CD4-positive, alpha-beta T cell treated with Interleukin-12 subunit alpha and Interleukin-12 subunit beta, for 1 hour (primary cell): ENCODE measurements at places on chromosomes 5 and 9.

DNA sequence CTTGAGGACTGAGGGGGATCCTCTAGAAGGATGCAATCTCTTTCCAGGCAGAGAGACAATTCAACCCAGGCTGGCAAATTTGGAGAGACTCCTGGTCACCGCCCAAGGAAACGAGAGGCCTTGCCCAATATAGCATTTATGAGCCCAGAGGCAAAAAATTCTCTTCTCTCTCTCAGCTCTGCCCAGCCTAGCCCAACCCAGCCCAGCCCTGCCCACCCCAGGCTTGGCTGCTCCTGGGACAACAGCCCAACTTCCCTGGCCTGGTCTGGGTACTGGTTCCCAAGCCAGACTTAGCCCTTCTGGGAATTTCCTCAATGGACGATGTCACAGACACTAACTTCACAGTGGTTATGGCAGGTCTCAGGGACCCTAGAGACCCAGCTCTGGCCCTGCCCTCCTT is 116.5 kb downstream of the PSD2 start:
- no peak for DNase-seq

GRCh38 chr5:177988989-177989625 is 6.9 kb downstream of the PROP1 start:
- DNase-seq: no peak

- no peak for DNase-seq
Observed at GRCh38 chr5:173443971-173444370, 115.8 kb upstream of the STC2 start.

GRCh38 chr5:159800131-159800840 is 116.0 kb upstream of the ADRA1B start:
- no peak for DNase-seq

DNA sequence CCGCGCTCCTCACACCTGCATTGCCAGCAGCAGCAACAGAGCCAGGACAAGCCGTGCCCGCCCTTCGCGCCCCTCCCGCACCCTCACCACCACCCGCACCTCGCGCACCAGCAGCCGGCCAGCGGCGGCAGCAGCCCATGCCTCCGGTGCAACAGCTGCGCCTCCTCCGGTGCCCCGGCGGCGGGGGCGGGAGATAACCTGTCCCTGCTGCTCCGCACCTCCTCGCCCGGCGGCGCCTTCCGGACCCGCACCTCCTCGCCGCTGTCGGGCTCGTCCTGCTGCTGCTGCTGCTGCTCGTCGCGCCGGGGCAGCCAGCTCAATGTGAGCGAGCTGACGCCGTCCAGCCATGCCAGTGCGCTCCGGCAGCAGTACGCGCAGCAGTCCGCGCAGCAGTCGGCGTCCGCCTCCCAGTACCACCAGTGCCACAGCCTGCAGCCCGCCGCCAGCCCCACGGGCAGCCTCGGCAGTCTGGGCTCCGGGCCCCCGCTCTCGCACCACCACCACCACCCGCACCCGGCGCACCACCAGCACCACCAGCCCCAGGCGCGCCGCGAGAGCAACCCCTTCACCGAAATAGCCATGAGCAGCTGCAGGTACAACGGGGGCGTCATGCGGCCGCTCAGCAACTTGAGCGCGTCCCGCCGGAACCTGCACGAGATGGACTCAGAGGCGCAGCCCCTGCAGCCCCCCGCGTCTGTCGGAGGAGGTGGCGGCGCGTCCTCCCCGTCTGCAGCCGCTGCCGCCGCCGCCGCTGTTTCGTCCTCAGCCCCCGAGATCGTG is 517 bp downstream of the KCNN2 start:
- DNase-seq: no peak

DNA sequence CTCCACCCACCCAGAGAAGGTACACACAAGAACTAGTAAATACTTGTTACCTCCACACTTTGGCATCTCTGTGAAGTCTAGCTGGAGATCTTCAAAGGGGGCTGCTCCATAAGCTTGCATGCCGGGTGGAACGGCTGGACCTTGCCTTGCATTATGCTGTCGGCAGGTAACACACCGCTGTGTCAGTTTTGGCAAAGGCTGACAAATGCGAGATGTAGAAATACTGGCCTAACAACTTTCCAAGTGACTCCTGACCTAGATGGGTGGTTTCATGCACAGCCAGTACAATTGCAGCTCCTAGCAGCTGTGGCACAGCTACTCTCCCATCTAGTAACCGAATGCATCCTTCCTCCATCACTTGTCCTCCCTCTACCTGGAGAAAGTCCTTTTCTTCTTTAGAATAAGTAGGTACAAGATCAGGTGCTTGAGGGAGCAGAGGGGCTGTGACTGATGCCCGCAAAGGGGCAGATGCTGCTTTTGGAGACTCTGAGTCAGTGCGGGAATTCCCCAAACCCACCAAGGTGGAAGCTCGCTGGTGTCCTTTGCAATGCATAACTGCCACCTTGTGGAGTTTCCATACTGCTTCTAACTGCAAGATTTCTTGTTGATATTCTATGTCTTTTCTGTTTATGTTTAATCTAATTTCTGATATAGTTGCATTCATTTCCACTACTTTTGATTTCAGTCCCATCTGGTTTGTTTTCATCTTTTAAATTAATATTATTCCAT is 78.4 kb downstream of the TMEM161B start:
- DNase-seq: no peak

DNA sequence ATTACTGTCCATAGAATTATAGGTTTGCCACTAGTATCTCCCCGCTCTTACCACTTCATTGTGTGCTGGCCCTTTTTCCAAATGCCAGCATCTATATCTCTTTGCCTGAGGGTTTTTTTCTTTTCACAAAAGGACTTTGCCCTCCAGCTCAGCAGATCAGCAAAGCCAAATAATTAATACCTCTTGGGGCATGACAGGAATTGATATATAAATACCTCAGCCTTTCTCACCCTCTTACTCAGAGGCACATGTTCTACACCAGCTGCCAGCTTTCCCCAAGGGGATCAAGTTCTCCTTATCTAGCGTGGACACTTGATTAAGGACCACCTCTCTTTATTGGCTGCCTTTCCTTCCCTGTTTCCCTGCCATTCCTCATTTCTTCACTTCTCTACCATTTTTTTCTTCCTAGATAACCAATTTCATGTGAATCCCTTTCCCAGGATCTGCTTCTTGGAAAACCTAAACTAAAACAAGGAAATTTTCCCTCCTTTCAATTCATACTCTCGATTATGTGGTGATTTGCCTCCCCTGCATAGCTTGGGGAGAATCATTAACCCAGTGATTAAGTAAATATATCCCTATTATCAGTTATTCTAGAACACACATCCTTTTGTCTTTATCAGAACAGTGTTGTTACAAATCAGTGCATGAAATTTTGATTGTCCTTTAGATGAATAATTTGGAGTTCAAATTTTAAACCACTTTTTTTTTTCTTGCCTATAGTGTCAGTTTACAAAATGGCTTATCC is 6.9 kb upstream of the NUDT12 start:
- no peak for DNase-seq

DNA sequence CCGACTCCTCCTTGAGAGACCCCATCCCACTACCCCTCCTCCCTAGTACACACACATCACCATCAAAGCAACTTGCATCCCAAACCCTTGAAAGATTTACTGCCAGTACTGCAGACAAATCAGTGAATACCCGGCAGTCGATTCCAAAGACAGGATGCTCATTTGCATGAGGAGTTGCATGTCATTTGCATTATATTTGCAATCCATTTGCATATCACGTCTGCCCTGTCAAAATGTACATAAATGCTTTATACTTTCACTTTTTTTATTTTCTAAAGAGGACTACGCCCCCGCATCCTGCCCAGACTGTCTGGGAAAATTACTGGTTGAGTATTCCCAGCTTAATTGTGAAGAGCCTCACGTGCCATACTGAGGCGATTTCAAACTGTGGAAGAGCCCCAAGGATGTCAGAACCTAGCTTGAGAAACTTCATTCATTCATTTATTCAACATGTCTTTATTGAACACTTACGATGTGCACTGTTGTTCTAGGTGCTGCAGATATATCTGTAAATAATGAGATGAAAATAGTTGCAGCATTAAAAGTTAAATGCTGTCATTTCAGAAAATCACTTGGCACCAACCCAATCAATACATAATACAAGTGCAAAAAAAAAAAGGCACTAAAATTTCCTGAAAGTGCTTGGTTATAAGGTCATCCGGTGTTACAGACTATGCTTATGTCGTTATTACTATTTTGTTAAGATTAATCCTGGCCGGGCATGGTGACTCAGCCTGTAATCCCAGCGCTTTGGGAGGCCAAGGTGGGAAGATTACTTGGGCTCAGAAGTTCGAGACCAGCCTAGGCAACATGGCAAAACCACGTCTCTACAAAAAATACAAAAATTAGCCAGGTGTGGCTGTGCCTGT is 17.2 kb upstream of the SIL1 start:
- DNase-seq: no peak

- no peak for DNase-seq
Observed at GRCh38 chr5:152689250-152689711, 284.2 kb upstream of the NMUR2 start.

- DNase-seq: no peak
Observed at GRCh38 chr9:120362446-120362845, 217.5 kb downstream of the CDK5RAP2 start.

DNA sequence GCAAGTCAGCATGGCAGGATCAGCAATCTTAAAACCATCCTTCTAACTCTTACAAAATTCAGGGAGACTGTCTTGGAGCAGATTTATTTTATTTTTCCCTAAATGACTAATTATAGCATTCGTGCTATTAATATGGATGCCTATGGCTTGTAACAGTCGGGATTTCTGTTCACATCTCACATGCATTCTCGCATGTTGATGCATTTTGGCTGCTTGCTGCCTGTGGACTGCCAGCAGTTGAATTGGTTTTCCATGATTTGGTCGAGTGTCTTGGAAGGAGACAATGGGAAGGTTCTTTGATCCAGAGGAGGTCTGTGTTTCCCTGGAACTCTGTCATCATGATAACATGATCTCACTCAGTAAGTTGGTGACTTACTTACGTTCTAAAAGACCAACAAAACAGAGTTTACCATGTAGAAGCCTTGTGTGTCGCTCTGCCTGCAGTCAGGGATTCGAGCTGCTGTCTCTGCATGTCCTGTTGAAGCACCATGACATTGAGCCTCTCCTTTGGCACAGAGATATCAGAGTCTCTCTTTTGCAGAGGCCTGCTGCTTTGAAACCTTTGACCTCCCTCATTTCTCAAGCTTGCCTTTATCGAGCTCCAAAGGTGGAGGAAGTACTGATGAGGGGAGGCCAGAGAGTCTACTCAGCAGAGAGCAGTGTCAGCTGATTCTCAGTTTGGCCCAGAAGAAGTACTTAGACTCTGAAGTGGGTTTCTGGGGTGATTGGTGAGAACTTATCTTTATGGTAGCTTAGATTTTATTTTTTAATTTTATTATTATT is 82.4 kb downstream of the ARHGAP26 start:
- no peak for DNase-seq

DNA sequence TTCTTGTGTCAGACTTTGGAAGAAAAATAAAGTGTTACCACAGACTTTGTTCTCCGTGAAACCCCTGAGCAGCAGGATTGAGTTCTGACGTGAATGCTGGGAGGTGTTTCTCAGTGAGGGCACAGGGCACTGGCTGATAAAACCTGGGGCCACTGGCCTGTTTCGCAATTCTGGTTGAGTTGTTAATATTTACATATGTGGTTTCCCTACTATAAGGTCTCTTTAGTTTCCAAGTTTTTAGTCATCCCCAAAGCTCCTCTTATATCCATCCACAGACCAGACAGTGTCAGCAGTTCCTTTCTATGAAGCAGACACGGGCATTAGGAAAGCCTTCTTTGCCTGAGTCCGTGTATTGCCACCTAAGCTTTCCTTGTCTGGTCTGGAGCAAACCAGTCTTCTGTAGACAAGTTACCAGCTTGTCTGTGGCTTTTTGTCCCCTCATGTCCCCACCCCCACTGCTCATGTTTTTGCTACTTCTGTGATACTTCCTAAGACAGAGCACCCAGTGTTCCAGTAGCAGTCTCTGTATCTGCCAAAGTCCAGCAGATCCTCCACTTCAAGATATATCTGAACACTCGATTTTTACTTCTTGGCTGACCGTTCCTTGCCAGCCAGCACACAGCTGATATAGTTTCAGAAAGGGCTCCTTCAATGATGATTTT is 42.0 kb downstream of the ACO1 start:
- no peak for DNase-seq

GRCh38 chr5:121668635-121669034 is 183.0 kb upstream of the FTMT start:
- no peak for DNase-seq

DNA sequence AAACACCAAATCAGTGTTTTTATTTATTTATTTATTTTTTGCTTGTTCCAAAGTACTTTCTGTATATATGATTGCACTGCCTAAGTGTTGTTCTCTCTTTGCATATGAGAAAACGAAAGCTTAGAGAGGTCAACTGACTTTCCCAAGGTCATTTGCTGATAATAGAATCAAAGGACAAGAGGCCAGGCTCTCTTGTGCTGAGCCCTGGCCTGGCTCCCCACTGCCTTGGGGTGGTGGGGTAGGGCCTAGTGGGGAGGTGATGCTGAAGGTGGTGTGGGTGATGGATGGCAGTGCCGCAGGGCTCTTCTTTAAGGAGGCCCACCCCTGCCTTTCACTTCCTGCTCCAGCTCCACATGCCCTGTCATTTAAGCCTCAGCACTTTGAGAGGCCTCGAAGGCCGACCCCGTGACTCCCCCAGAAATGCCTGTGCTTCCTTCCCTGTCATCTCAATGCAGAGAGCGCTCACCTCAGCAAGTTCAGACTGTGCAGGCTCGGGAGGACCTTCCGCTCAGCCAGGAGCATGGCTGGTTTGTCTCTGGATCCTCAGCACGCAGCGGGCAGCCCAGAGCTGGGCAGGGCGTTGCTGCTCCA is 59.5 kb downstream of the SMIM23 start:
- no peak for DNase-seq

GRCh38 chr9:126373241-126373640 is 46.6 kb downstream of the MVB12B start:
- DNase-seq: no peak

- no peak for DNase-seq
Observed at GRCh38 chr5:131042021-131042789, 122.9 kb downstream of the HINT1 start.

- no peak for DNase-seq
Observed at GRCh38 chr9:120514405-120514804, 65.6 kb downstream of the CDK5RAP2 start.

- DNase-seq: no peak
Observed at GRCh38 chr9:70567511-70567910, 153.1 kb upstream of the KLF9 start.

- DNase-seq: no peak
Observed at GRCh38 chr5:6636293-6636692, 3.1 kb downstream of the SRD5A1 start.

DNA sequence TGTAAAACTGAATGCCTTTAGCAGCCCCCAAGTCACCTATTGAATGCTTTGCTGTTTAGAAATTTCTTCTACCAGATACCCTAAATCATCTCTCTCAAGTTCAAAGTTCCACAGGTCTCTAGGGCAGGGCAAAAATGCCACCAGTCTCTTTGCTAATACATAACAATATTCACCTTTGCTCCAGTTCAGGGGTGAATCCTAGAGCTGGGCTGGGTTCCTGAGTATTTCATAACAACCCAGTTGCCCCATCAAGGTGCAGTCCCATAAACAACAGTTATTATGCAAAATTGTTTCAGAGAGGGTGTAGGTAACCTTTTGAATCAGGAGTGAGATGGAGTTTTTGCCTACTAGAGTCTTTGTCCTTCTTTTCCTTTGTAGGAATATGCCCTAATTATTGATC is 19.0 kb upstream of the C1QTNF3 start:
- DNase-seq: no peak

- no peak for DNase-seq
Observed at GRCh38 chr5:72233835-72234234, 86.2 kb downstream of the MRPS27 start.

GRCh38 chr9:26856413-26857032 is 36.1 kb downstream of the CAAP1 start:
- peak; percentile 16 for DNase-seq

GRCh38 chr5:165521816-165522610 is 2016.6 kb downstream of the MAT2B start:
- no peak for DNase-seq
